Adipose tissue (tissue), 3 donors: ENCODE measurements at places on chromosomes 11 and 22. TPM values are rescaled to one million over a fixed set of nuclear protein-coding genes. Genes with fewer than 3 reads are reported as not detected.

The TRIM51 gene
- polyA plus RNA-seq: not detected

The FAM118A gene
- 6.4 TPM for polyA plus RNA-seq

The HBG1 gene
- not detected for polyA plus RNA-seq

The DEFB131B gene
- polyA plus RNA-seq: not detected

The CARD16 gene
- 22.1 TPM for polyA plus RNA-seq

The TMEM191B gene
- polyA plus RNA-seq: not detected

The RFPL3 gene
- polyA plus RNA-seq: not detected

The TBC1D22A gene
- 15.4 TPM for polyA plus RNA-seq

The OR51B4 gene
- not detected for polyA plus RNA-seq

The LRRN4CL gene
- polyA plus RNA-seq: 39.1 TPM

The OR4B1 gene
- polyA plus RNA-seq: not detected

The PKNOX2 gene
- 1.3 TPM for polyA plus RNA-seq

The PPME1 gene
- polyA plus RNA-seq: 18.8 TPM
